Nephron progenitor cell (in vitro differentiated cells): ENCODE measurements at places on chromosomes 7 and 10.

DNA sequence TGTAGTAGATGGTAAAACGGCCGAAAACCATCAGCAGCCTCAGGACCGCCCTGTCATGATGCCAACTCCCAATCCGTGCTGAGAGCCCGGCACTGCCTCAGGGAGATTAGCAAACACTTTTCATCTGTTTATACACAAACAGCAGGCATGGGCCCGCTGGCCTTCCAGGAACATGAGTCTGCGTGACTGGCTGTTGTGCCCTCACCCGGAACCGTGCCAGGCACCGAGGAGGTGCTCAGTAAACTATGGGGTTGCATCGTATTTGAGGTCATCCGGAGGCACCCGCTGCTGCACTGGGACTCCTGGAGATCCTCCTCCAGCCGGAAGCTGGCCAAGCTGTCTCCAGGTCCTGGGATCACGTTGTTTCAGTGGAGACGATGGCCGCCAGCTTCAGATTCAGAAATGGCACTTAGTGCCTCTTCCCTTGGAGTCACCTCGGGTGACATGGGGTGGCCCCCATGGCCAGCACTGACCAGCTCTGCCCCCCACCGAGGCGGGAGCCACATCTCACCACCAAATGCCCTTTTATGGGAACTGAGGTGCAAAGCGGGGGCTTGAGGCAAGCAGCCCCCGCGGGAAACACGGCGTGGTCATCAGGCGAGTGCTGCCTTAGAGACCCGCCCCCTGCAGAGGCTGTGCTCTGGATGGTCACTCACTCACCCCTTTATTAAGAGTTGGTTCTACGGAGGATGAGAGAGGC, 585.9 kb downstream of the PTPRN2 start:
- DNase-seq: no peak

GRCh38 chr10:51846856-51847506, 147.6 kb upstream of the CSTF2T start:
- no peak for DNase-seq

GRCh38 chr7:87140271-87140748, 11.9 kb upstream of the DMTF1 start:
- DNase-seq: no peak

DNA sequence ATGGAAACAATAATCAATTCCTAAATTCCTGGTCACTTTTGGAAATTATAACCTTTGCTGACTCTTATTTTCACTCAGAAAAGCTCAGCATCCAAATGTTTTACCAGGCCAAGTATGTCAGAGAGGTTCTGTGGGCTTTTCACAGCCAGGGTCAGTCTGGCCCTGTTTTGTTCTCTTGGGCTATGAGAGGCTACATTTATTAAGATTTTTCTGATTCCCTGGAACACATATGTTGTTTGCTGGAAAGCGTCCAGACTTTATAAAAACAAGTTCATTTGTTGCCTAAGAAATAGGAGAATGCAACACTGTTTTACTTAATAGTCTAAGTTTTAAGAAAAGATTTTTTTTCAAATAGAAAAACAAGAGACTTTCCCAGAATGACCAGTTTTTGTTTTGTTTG, 238.4 kb upstream of the PLXDC2 start:
- DNase-seq: no peak

- DNase-seq: no peak
Measured at GRCh38 chr10:124530816-124531215, 69.2 kb downstream of the LHPP start.

GRCh38 chr7:153447011-153447410, 605.2 kb upstream of the DPP6 start:
- no peak for DNase-seq

- DNase-seq: no peak
Measured at GRCh38 chr10:3813267-3813666, 28.3 kb upstream of the KLF6 start.

GRCh38 chr7:143499743-143500348, 22.2 kb downstream of the TAS2R41 start:
- no peak for DNase-seq

- DNase-seq: peak; percentile 27
Measured at GRCh38 chr10:80416479-80417098, 8.2 kb downstream of the PRXL2A start.

GRCh38 chr7:77531038-77531437, 6.1 kb upstream of the PTPN12 start:
- DNase-seq: no peak

GRCh38 chr10:35471435-35471834, 133.7 kb upstream of the GJD4 start:
- DNase-seq: no peak

- DNase-seq: no peak
Measured at GRCh38 chr10:129548600-129548999, 81.6 kb downstream of the MGMT start.

DNA sequence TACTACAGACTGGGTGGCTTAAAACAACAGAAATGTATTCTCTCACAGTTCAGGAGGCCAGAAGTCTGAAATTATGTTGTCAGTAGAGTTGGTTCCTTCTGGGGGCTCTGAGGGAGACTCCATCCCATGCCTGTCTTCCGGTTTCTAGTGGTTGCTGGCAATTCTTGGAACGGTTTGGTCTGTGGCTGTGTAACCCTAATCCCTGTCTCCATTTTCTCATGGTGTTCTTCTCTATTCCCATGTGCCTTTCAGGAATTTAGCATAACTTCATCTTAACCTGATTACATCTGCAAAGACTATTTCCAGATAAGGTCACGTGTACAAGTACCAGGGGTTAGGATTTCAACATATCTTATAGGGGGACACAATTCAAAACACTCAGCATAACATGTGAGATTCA, 73.2 kb downstream of the FAM241B start:
- DNase-seq: no peak

GRCh38 chr10:87053111-87053510, 33.0 kb downstream of the FAM25A start:
- DNase-seq: no peak

DNA sequence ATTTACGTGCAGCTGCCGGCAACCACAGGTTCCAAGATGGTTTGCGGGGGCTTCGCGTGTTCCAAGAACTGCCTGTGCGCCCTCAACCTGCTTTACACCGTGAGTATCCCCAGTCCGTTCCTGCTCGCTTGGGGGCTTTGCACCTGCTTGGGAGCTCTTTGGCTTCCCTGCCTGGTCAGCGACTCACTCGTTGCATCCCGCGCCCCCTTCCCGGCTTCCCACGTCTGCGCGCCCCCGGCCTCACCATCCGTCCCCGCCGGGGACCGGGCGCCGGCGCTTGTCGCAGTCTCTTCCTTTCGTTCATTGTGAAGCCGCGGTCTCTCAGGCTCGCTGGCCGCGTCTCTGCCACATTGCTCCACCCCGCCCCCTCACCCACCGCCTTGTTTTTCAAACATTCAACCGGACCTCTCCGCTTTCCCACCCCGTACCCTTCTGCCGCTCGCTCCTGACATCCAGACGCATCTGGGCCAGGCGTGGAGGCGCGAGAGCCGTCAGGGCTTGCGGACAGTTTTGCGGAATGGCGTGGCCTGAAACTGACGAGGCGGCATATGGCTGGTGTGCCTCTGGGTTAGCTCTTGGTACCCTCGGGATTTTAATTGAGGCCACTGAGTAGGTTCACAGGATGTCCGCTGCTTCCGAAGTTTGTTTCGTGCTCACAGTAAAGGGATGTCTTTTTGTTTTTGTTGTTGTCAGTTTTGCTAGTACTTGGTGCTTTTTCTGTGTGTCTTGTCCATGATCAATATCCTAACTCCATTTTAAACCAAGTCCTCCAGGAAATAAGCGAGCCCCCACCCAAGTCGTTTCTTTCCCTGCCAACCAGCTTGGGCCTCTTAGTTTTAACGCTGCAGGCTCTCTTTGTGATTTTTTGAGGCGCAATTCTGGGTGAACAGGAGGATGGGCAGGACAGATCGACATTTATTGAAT, 639 bp downstream of the TSPAN13 start:
- DNase-seq: peak; percentile 74

DNA sequence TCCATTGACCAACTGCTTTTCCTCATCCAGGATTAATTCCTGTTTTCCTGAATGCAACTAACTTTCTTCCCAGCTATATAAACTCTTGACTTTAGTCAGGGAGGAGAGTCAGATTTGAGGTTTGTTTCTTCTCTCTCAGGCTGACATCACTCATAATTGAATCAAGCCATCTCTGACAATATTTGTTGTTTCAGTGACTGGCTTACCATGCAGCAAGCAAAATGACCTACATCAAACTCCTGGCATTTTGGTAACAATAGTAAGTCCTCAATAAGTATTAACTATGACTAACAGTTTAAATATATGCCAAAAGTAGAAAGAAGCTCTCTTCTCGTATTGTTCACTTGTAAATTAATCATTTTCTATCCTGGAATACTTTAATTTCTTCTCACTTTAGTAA, 625.7 kb upstream of the KCND2 start:
- DNase-seq: no peak

- no peak for DNase-seq
Measured at GRCh38 chr10:60298408-60299389, 91.0 kb downstream of the ANK3 start.

GRCh38 chr7:130195396-130195795, 9.8 kb downstream of the TMEM209 start:
- DNase-seq: no peak

- DNase-seq: no peak
Measured at GRCh38 chr7:129882531-129882930, 70.2 kb downstream of the UBE2H start.

GRCh38 chr7:65411249-65411648, 37.6 kb downstream of the ZNF92 start:
- no peak for DNase-seq

- DNase-seq: no peak
Measured at GRCh38 chr7:141263508-141263907, 189.6 kb downstream of the TMEM178B start.

- DNase-seq: no peak
Measured at GRCh38 chr7:97390915-97391593, 273.6 kb downstream of the SDHAF3 start.

GRCh38 chr10:112960151-112960681, 10.2 kb downstream of the TCF7L2 start:
- no peak for DNase-seq

- DNase-seq: no peak
Measured at GRCh38 chr7:151711906-151712809, 164.8 kb downstream of the PRKAG2 start.

DNA sequence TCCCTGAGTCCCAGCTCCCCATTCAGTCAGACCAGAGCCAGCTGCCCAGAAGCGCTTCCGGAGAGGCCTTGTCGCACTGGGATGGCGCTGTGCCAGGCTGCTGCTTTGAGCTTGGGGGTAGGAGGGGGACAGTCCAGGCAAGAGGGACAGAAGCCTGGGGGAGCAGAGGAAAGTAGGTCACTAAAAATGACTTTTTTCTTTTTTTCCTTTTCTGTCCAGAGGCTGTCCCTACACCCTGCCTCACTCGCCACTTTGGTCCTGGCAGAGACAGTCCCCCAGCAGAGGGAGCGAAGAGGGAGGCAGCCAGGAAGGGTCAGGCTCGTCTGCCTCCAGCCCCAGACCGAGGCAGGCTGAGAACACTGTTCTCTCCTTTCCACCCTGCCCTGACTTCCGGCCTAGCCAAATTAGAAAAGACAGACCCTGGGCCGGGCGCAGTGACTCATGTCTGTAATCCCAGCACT, 15.8 kb upstream of the TRIM8 start:
- DNase-seq: no peak

DNA sequence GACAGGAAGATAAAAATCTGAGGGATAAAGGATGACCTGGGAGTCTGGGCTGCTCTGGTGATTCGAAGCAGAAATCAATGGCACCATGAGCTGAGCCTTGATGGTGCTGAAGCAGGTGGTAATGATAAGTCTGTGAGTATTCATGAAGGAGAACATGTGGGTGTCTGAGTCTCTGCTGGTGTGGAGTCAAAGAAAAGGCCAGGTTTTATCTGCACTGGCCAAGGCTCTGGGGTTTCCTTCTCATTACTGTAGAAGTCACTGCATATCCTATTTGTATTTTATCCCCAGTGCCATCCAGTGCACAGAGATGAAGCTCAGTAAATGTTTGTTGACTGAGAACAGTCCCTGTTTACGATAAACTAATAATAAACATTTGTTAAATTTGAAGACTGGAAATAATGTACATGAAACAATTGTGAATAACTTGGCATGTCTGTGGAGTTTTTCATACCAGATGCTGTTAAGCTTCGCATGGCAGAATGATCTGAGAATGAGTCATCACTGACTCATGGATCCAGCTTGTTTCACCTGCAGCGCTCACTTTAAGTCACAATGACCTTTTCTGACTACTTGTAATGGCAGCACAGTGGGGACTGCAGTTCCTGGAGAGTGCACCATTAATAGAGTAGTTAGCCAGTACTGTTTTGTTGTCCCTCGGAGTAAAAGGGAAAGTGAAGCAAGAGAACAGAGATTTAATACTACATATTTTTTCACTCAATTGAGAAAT, 538.5 kb downstream of the HTR7 start:
- no peak for DNase-seq

- no peak for DNase-seq
Measured at GRCh38 chr10:78730754-78731153, 338.0 kb upstream of the ZMIZ1 start.
